ENCODE measurements at places on chromosomes 6 and 20.

DNA sequence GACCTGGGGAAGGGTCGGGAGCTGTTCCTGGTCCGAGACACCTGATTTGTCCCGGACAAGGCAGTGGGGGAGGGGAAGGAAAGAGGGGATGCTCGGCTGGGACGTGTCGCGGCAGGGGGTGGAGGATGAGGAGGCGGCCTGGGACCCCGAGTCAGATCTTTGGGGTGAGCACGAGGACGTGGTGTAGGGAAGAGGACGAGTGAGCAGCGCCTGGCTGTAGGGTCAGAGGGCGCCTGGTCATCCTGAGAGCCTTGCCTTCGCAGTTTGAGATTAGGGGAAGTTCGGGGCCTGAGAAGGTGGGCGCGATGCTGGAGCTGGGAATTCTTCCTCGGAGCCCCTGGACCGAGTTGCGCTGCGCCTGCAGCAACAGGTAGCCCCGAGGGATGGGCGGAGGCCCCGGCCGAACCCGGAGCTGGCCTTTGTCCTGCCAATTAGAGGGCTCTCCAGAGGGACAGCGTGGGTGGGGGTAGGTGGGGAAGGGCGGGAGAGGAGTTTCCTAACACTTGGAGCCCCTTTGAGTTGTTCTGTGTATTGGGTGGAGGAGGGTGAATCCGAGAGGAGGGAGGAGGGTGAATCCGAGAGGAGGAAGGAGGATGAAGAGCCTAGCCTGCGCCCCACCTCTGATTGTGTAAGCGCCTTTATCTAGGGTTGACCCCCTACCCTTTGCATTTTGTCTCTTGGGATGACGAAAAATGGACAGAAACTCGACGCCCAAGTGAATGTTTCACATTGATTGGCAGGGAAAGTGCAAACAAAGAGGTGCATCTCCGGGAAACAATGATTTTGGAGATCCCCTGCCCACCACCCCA, 72.0 kb downstream of the SOX4 start:
- no peak for DNase-seq

GRCh38 chr20:10927936-10928840, 254.4 kb upstream of the JAG1 start:
- DNase-seq: no peak

GRCh38 chr6:136696783-136697364, 95.4 kb downstream of the MAP3K5 start:
- DNase-seq: no peak

- no peak for DNase-seq
These were observed 7.6 kb downstream of the MAPK14 start for GRCh38 chr6:36035225-36035624.

GRCh38 chr6:159982731-159983506, 14.0 kb downstream of the IGF2R start:
- DNase-seq: no peak
